ENCODE measurements at places on chromosomes 16 and 17. TPM values are rescaled to one million over a fixed set of nuclear protein-coding genes. Genes with fewer than 3 reads are reported as not detected.

Gene PTX4
- total RNA-seq = not detected

Gene NLRC3
- total RNA-seq = 0.49 TPM

GRCh38 chr17:2064980-2065785 is 10.3 kb downstream of the HIC1 start:
- H3K4me3 ChIP-seq = no peak overlapping the region
- DNase-seq = peak; percentile 89
- H3K27me3 ChIP-seq = peaks cover 8% of the 10 kb centered on the region
- H3K36me3 ChIP-seq = no peaks in the 10 kb centered on the region

GRCh38 chr17:65404761-65405160 is 156.7 kb downstream of the AXIN2 start:
- no peak overlapping the region for H3K4me3 ChIP-seq
- H3K27me3 ChIP-seq = no peaks in the 10 kb centered on the region
- no peak overlapping the region for H3K27ac ChIP-seq
- H3K36me3 ChIP-seq = no peaks in the 10 kb centered on the region
- H3K4me1 ChIP-seq = 0 out of 2 replicates have a peak, but pooled peaks cover 4% of the 10 kb centered on the region

- no peaks in the 10 kb centered on the region for H3K36me3 ChIP-seq
- DNase-seq = no peak
- H3K27ac ChIP-seq = no peak overlapping the region
- peaks cover 16% of the 10 kb centered on the region for H3K4me1 ChIP-seq
Observed at GRCh38 chr16:62240722-62241121, 204.5 kb upstream of the CDH8 start.

- no peak overlapping the region for H3K27ac ChIP-seq
- no peaks in the 10 kb centered on the region for H3K27me3 ChIP-seq
- peaks cover 22% of the 10 kb centered on the region for H3K36me3 ChIP-seq
- H3K4me3 ChIP-seq = no peak overlapping the region
- H3K4me1 ChIP-seq = peaks cover 8% of the 10 kb centered on the region
- DNase-seq = no peak
Observed at GRCh38 chr17:16040710-16041251, 41.2 kb downstream of the TTC19 start.

- no peaks in the 10 kb centered on the region for H3K36me3 ChIP-seq
- no peaks in the 10 kb centered on the region for H3K4me1 ChIP-seq
- no peak overlapping the region for H3K4me3 ChIP-seq
- H3K27ac ChIP-seq = no peak overlapping the region
- H3K27me3 ChIP-seq = no peaks in the 10 kb centered on the region
Observed at GRCh38 chr17:56351675-56352074, 198.4 kb downstream of the ANKFN1 start.

GRCh38 chr17:29140631-29141513 is 39.3 kb downstream of the MYO18A start:
- no peak overlapping the region for H3K4me3 ChIP-seq
- peak; percentile 23 for DNase-seq
- peaks cover 41% of the 10 kb centered on the region for H3K4me1 ChIP-seq
- H3K27ac ChIP-seq = 0 out of 2 replicates have a peak overlapping the region, but pooled peaks have one; percentile 19
- H3K27me3 ChIP-seq = no peaks in the 10 kb centered on the region

GRCh38 chr17:13350466-13350865 is 251.3 kb downstream of the HS3ST3A1 start:
- peaks cover 7% of the 10 kb centered on the region for H3K4me1 ChIP-seq
- no peak overlapping the region for H3K4me3 ChIP-seq
- H3K27ac ChIP-seq = no peak overlapping the region
- H3K36me3 ChIP-seq = no peaks in the 10 kb centered on the region
- no peaks in the 10 kb centered on the region for H3K27me3 ChIP-seq
- no peak for DNase-seq

- H3K27ac ChIP-seq = no peak overlapping the region
- H3K36me3 ChIP-seq = no peaks in the 10 kb centered on the region
- H3K27me3 ChIP-seq = no peaks in the 10 kb centered on the region
Observed at GRCh38 chr16:48158296-48158695, 2.5 kb upstream of the ABCC12 start.

Gene GNAO1
- total RNA-seq = 20.0 TPM

Gene CIBAR2
- not detected for total RNA-seq

- H3K36me3 ChIP-seq = no peaks in the 10 kb centered on the region
- H3K27me3 ChIP-seq = peaks cover 66% of the 10 kb centered on the region
- no peak for DNase-seq
- peak overlapping the region; percentile 47 for H3K4me3 ChIP-seq
- no peak overlapping the region for H3K27ac ChIP-seq
Observed at GRCh38 chr17:50564916-50565315, 4.4 kb downstream of the CACNA1G start.

DNA sequence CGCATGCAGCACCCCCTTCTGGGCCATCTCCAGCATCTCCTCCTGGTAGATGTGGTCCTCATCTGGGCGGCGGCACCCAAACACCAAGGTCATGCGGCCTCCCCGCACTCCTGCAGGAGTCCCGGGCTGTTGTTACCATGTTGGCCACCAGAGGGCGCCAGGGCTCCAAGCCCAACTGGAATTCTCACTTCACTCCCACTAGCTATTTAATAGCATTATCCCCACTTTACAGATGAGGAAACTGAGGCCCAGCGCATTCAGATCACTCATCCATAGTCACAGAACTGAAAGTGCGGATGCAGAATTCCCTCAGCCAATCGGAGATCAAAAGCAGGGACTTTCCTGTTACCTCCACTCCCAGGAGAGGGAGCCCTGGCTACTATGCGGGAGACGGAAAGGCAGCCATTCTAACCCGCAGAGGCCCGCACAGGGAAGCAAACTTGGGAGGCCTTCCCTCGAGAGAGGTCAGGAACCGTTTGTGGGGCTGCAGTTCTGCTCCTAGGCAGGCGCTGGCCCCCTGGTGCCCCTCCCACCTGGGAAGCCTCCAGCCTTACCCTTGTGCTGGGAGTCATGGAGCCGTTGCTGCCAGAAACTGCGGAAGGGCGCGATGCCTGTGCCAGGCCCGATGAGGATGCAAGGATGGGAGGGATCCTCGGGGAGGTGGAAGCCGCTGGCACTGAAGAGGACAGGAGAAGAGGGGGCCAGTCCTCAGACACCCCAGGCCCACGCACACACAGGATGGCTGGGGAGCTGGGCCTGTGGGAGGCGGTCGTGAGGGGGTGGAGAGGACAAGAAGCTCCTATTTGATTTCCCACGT is 40.1 kb downstream of the NOS2 start:
- H3K4me1 ChIP-seq = no peaks in the 10 kb centered on the region
- DNase-seq = peak; percentile 84
- no peak overlapping the region for H3K27ac ChIP-seq

DNA sequence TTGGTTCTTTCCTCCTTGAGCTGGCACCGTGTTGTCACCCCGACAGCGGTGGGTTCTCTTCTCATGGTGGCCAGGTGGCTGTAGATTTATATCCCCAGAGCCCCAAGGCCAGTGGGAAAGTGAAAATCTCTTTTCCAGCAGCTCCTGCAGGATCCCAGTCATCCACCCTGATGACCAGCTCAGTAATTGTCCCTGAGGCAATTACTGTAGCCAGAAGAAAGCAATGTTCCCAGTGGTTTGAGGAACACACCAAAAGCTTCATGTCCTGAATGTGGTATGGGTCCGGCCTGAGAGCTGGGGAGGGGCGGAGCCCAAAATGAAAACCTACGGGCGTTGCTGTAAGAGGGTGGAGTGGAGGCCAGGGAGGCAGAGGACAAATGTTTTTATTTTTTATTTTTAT is 69.0 kb downstream of the WSB1 start:
- DNase-seq = no peak
- no peak overlapping the region for H3K27ac ChIP-seq
- no peaks in the 10 kb centered on the region for H3K4me1 ChIP-seq
- H3K4me3 ChIP-seq = no peak overlapping the region

Gene NOG
- 0.89 TPM for total RNA-seq

DNA sequence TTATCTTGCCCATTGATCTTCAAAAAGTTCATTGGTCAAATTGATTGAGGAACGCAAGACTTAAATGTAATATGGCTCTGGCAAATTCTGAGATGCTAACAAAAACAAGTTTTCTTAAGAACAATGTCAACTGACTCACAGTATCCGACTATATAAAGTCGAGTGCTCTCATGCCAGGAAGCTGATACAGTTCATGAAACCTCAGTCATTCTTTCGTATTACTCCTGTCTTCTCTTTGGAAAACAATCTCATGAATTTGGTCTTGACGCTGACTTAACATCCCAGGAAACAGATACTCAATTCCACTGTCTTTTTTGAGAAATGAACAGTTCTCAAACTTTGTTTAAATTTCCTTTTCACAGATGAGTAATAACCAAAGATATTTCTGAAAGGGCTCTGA is 704.9 kb downstream of the MAF start:
- peaks cover 8% of the 10 kb centered on the region for H3K4me1 ChIP-seq
- no peak overlapping the region for H3K4me3 ChIP-seq
- DNase-seq = no peak

DNA sequence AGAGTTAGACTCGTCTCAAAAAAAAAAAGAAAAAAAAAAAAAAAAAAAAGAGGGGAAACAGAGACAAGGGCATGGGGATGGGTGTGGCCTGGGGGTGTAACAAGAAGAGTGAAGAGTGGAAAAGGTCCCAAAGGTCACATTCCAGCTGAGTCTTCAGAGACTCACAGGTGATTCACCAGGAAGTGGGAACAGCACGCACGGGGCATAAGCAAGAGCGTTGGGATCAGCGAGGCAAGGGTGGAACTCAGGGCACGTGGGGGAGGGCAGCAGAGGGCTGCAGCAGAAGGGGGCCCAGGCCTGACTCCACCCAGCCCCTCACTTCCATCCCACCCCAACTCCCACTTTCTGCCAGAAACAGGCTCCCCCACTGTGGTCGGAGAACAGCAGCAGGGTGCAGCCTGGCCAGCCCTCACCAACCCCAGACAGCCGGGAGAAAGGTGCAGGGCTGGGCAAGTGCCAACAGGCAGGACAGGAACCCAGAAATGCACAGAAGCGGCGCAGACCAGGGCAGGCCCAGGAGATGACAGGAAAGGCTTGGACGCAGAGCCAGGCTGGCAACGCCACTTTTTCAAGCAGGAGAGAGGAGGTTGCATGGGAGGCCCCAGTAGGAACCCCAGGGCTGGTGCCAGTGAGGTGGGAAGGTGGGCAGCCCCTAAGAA is 3.3 kb downstream of the MEAK7 start:
- H3K27me3 ChIP-seq = no peaks in the 10 kb centered on the region
- no peak overlapping the region for H3K4me3 ChIP-seq
- no peak overlapping the region for H3K27ac ChIP-seq
- DNase-seq = no peak

Gene LRRC36
- 1.2 TPM for total RNA-seq

- peaks cover 16% of the 10 kb centered on the region for H3K4me1 ChIP-seq
- no peaks in the 10 kb centered on the region for H3K36me3 ChIP-seq
- H3K4me3 ChIP-seq = no peak overlapping the region
- DNase-seq = no peak
Observed at GRCh38 chr17:546456-546855, 168.2 kb downstream of the VPS53 start.

Gene SOCS7
- total RNA-seq = 26.1 TPM

Gene ADAM11
- total RNA-seq = 4.7 TPM

DNA sequence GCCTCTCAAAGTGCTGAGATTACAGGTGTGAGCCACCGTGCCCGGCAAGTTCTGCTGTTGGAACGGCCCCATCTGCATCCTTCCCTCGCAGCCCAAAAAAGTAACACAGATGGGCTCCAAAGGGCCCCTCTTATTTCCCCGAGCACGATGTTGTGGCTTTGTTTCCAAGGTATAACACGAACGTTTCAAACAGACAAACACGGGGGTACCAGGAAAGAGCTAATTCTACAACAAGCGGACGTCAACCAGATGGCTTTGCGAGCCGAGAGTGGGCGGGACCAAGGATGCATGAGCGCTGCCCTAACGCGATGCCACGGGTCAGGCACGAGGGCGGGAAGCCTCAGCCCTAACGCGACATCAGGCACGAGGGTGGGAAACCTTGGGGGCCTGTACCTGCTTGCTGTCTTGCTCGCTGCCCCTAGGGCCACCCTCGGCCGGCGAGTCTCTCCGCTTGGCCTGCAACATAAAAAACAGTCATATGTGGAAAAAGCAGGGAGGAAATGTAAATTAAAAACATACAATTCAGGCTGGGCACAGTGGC is 24.2 kb downstream of the UNKL start:
- no peak overlapping the region for H3K27ac ChIP-seq
- no peak overlapping the region for H3K4me3 ChIP-seq
- no peaks in the 10 kb centered on the region for H3K27me3 ChIP-seq

- H3K4me3 ChIP-seq = no peak overlapping the region
- no peaks in the 10 kb centered on the region for H3K27me3 ChIP-seq
- no peak for DNase-seq
- no peak overlapping the region for H3K27ac ChIP-seq
Observed at GRCh38 chr17:74752415-74752814, 4.0 kb downstream of the NHERF1 start.

- no peaks in the 10 kb centered on the region for H3K4me1 ChIP-seq
- no peak overlapping the region for H3K27ac ChIP-seq
- no peaks in the 10 kb centered on the region for H3K27me3 ChIP-seq
- H3K4me3 ChIP-seq = no peak overlapping the region
- H3K36me3 ChIP-seq = no peaks in the 10 kb centered on the region
Observed at GRCh38 chr16:89123831-89124100, 30.1 kb downstream of the ACSF3 start.
